ENCODE measurements at places on chromosomes 11 and 22.

- DNase-seq: no peak
These were observed 145.9 kb upstream of the OPCML start for GRCh38 chr11:133678191-133678590.

DNA sequence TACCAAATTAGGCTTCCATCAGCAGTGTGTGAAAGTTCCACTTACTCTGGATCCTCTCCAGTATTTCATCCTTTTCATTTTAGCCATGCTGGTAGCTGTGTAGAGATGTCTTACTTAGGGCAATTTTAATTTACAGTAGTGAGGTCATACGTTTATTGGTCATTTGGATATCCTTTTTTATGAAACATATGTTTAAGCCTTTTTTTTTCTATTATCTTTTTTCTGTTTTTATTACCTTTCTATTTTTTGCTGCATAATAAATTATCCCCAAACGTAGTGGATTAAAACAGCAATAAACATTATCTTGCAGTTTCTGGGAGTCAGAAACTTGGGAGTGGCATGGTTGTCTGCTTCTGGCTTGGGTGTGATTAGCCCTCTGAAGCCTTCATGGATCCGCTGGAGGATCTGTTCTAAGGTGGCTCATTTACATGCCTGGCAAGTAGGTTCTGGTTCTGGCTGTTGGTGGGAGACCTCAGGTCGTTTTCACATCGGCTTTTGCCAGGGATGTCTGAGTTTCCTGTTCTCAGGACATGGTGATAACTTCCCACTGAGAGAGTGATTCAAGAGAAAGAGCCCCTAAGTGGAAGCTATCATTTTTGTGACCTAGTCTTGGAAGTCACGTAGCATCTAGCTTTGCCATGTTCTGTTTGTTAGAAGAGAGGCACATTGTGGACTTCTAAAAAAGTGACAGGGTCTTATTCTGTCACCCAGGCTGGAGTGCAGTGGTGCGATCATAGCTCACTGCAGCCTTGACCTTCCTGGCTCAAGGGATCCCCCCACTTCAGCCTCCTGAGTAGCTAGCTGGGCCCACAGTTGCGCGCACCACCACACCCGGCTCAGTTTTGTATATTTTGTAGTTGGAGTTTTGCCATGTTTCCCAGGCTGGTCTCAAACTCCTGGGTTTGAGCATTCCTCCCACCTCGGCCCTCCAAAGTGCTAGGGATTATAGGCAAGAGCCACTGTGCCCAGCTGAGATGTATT lies 38.6 kb downstream of the PPP6R3 start:
- no peak for DNase-seq

- DNase-seq: no peak
These were observed 38.2 kb downstream of the FEZ1 start for GRCh38 chr11:125457814-125458343.

- no peak for DNase-seq
These were observed 6.5 kb downstream of the GAL start for GRCh38 chr11:68690671-68691401.

- DNase-seq: no peak
These were observed 10.6 kb downstream of the SLC5A4 start for GRCh38 chr22:32244547-32244946.

DNA sequence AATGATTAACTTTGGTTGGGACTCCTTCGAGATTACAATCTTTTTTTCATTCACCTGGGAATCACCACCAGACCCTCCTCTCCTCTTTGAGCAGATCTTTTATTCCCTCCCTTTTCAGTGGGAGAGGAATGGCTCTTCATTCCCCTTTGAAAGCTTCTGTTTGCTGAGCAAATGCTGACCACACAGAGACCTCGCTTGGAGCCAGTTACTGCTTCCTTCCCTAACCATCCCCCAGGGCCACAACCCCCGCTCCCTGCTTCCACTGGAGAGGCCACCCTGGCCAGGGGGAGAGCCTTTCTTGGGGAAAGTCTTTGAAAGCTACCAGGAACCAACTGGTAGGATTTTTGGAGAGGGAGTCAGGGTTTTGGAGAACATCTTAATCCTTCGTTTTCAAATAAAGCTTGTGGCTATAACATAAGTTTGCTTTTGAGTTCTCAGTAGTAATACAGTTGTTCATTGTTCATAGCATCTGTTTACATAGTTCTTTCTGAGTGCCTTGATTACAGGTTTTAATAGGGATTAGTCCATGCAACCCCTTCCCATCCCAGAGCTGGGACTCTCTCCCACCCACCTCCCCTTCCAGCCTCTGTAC lies 138.4 kb downstream of the DBX1 start:
- no peak for DNase-seq

- no peak for DNase-seq
These were observed 174.8 kb upstream of the MTMR2 start for GRCh38 chr11:96098511-96099241.

- no peak for DNase-seq
These were observed 35.5 kb downstream of the SYT7 start for GRCh38 chr11:61545341-61545740.

DNA sequence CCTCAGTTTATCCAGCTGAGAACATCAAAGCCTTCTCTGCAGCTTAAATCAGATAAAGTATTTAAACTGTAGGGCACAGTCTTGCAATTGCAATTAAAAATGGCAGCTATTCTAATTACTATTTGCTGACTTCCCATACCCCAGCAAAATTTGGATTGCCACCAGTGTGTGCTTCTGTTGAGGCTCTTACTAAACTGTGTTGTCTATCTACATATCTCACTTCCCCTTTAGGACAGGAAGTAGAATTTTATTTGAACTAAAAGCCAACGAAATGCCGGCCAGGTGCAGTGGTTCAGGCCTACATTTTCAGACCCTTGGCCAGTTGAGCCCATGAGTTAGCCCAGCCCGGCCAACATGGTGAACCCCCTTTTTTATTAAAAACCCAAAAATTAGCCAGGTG lies 7.1 kb downstream of the SAA4 start:
- no peak for DNase-seq

All from stimulated activated CD4-positive, alpha-beta T cell treated with anti-CD3 and anti-CD28 coated beads, Interleukin-4, amount 100 ng/mL, for 48 hours (primary cell).